ENCODE measurements at places on chromosomes 12 and 14.

- no peak for DNase-seq
Measured at GRCh38 chr12:92661269-92661668, 41.5 kb upstream of the PLEKHG7 start.

GRCh38 chr12:98121963-98122362, 393.4 kb upstream of the TMPO start:
- DNase-seq = no peak

DNA sequence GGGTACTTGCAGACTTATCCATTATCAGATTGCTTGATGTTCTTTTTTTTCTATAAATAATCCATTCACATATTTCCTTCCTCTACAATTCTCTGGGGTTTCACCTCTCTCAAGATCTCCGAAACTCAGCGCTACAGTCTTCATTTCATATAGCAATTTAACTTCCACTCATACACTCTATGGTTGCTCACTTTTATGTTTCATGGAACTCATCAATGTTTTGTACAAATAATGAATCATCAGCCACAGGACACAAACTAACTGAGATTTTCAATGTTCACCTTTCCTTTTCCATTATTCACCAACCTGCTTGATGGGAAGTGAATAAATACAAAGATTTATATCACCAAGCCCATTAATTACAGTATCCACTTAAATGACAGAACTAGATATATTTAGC, 534.7 kb downstream of the LRFN5 start:
- DNase-seq = no peak

GRCh38 chr12:109734219-109735000, 20.8 kb downstream of the FAM222A start:
- DNase-seq = no peak

- DNase-seq = peak; percentile 2
Measured at GRCh38 chr12:105278043-105278697, 42.2 kb upstream of the APPL2 start.

- peak; percentile 20 for DNase-seq
Measured at GRCh38 chr14:103762541-103762940, 46.9 kb downstream of the ZFYVE21 start.

- DNase-seq = no peak
Measured at GRCh38 chr14:28952666-28953065, 186.1 kb downstream of the FOXG1 start.

DNA sequence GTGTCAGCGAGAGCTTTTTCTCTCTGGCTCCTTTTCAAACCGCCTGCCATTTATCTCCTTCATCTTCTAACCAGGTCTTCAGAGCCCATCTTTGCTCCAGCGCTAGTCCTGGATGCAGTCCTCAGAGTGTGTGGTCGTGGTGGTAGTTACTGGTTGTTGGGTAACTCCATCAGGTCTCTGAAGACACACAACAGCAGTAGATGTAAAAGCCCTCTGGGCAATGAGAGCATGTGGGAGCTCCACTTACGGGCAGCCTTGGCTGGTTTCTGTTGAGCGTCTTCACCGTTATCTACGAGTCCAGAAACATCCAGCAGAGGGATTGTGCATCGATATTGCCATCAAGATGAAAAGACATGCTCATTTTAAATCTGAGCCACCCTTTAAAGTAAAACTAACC, 61.2 kb downstream of the FBXL14 start:
- peak; percentile 66 for DNase-seq

DNA sequence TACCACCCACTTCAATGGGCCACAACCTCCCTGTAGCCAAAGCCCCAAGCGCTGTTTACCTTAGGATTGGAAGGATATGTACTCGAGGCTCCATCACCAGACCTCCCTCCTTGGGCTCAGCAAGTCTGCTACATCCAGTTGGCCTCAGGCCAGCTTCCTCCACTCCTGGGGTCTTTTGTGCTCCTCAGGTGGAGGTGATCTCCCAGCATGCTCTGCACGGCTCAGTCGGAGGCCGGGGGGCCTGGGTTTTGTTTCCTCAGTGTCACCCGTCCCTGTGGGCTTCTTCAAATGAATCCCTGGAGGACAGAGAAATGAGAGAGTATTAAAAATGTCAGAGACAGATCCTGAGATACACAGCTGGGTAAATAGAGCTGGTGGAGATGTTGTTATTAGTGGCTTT, 723.1 kb upstream of the TBX3 start:
- DNase-seq = no peak

GRCh38 chr12:66716522-66716921, 37.6 kb upstream of the GRIP1 start:
- no peak for DNase-seq

DNA sequence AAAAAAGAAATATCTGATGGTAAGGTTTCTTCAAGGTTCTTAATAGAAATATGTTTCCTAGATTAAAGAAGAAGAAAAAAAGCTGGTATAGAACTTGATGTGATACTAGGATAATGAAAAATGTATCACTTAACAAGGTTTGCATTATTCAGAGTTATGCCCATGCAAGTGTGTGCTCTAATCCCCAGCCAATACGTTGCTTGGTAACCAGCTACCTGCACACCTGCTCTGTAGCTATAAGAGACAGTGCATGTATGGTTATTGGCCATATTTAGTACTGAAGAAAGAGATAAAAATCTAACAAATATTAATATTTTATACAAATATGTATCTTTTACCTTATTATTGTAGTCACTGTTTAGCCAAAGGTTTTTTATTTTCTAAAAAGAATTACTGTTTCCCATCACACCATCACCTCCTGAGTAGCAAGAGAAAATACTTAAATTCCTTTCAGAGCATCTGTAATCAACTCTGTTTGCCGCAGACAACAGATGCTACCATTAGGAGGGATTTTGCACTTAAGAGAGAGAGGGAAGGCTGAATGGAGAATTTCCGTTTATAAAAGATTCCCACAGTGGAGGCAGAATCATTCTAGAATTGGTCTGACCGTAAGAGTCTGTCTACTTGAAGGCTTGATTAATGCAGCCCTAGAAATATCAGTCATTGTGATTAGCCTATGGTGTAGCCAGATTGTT, 115.6 kb downstream of the NEDD1 start:
- no peak for DNase-seq

- DNase-seq = no peak
Measured at GRCh38 chr12:116654226-116654743, 83.6 kb downstream of the SPRING1 start.
